RPMI7951 (cell line): ENCODE measurements at places on chromosomes 3 and 15. TPM values are rescaled to one million over a fixed set of nuclear protein-coding genes. Genes with fewer than 3 reads are reported as not detected.

- no peak for DNase-seq
Measured at GRCh38 chr3:171841620-171842000, 1.5 kb upstream of the TMEM212 start.

NEO1 gene
- 4.1 TPM in 2 replicates for total RNA-seq

THSD4 gene
- total RNA-seq, result 25.2 and 26.3 TPM in 2 replicates

GRCh38 chr3:192881159-192881786 lies 36.4 kb downstream of the MB21D2 start:
- DNase-seq, result no peak

DNA sequence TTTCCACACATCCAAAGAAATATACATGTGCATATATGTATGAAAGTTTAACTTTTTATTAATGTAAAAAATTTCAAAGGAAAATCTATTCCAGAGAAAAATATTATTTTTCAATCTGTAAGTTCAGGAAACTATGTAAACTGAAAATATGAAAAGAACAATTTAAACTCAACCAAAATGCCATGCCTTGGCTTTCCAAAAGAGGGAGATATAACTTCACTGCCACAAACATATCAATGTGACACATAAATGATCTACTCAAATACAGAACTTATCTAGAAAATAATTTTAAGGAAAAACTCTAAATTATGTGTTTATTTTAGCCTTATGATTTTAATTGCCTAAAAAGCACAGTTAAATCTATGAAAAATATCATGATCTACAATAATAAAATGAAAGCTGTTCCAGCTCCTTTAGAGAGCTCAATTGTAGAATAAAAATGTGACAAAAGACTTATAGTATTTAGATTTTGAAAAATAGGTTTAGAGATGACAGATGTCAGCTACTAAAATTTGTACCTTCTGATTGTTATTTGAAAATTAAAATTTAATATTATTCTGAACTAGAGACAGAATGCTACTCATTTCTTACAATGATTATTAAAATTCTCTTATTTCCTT lies 94.8 kb downstream of the GBE1 start:
- peak; percentile 21 for DNase-seq

- DNase-seq, result no peak
Measured at GRCh38 chr3:125039131-125040100, 16.4 kb downstream of the HEG1 start.

GRCh38 chr3:46501702-46502101 lies 3.9 kb downstream of the RTP3 start:
- DNase-seq, result peak; percentile 45

SKOR1 gene
- total RNA-seq, result not detected in 2 replicates
